ENCODE measurements at places on chromosomes 5 and 9. TPM values are rescaled to one million over a fixed set of nuclear protein-coding genes. Genes with fewer than 3 reads are reported as not detected.

GRCh38 chr9:94270009-94270408 is 10.9 kb downstream of the ZNF169 start:
- no peak for DNase-seq

DNA sequence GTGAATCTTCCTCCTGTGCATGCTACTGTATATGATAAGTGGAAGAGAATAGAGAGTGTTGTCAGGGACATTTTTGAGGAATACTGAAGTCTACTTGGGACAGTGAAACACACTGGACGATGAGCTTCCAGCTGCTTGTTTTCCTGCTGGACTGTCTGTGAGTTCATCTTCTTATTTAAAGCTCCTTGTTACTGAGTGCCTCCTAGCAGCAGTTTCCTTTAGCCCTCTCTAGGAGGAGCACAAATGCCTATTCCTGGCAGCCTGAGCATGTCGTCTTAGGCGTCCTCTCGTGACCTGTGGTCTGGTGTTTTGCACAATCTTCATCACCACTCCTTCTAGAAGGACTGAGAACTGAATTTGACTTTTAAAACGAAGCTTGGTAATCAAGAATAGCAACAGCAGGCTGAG is 43.8 kb downstream of the ANKRD33B start:
- no peak for DNase-seq

DNA sequence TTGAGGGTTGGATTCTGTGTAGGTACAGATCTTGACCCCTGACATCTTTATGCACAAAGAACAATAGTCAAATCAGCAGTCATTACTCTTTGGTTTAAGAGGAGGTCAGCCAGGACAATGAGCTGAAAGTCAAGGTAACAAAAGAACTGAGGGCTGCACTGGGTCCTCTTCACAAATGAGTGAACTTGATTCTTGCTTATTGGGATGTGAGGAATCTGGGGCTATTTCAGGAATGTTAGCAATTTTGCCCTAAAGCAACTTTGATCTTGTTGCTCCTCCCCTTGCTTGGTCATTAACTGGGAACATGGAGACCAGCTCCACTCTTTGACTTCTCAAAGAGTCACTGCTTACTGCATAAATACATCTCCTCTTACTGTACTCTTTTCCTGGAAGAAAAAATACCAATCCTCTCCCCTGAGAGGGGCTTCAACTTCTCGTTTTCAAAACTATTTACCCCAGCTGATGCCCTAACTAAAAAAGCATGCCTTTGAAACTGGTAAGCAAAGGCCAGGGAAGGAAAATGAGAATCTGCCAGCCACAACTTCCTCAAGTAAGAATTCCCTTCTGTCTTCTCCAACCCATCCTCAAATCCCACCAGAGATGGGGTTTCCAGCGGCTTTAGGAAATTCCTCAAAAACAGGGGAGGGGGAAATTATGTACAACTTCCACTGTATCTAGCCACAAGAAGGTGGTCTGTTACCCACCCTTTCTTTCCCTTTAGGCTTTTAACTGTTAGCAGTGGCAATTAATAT is 368.3 kb downstream of the ENC1 start:
- DNase-seq, result no peak

LCN12 gene
- total RNA-seq, result not detected

MVB12B gene
- total RNA-seq, result 16.3 TPM
